ENCODE measurements at places on chromosomes 1 and 21.

DNA sequence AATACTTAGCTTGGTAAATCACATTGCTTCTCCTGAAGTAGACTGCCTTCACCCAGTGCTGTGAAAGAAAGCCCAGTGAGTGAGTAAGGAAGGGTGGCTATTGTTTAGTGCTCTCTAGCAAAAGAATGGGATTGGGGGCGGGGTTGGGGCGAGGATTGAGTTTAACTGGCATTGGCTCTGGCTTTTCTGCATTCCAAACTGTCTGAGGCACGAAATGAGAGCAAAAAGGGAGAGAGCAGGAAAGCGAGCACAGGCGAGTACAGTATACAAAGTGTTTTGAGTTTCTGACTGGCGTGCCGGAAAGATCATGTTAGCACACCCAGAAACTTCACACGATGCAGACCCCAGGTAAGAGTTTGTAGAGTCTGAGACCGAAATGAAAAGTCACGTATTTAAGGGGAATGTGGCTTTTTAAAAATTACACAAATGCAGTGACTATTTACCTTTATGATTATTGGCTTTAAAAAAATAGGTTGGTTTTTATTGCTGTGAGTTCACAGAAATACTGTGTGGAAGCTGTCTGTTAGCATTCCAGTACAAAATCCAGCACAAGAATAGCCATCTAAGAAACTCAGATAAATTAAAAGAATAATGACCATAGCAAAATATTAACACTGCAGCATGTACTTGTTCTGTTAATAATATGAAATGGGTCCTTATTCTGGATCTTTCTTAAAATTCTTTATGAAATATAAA, 155.4 kb downstream of the CLEC20A start:
- DNase-seq, result no peak

GRCh38 chr1:151998611-151999362, 5.1 kb upstream of the S100A10 start:
- DNase-seq, result no peak

- DNase-seq, result no peak
These were observed 616.9 kb downstream of the KIF26B start for GRCh38 chr1:245771511-245772281.

DNA sequence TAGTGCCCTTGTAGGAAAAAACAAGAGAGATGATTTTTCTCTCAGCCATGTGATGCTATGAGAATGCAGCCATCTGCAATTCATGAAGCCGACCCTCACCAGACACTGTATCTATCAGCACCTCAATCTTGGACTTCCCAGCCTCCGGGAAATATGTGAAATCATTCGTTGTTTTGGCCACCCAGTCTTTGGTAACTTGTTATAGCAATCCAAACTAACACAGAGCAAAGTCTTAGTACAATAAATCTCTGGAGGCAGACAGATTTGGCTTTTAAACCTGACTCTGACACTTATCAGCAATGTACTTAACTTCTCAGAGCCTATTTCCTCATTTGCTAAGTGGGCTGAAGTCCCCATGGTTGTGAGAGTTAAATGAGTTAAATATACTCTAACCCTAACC, 5.1 kb upstream of the MED18 start:
- DNase-seq, result no peak

DNA sequence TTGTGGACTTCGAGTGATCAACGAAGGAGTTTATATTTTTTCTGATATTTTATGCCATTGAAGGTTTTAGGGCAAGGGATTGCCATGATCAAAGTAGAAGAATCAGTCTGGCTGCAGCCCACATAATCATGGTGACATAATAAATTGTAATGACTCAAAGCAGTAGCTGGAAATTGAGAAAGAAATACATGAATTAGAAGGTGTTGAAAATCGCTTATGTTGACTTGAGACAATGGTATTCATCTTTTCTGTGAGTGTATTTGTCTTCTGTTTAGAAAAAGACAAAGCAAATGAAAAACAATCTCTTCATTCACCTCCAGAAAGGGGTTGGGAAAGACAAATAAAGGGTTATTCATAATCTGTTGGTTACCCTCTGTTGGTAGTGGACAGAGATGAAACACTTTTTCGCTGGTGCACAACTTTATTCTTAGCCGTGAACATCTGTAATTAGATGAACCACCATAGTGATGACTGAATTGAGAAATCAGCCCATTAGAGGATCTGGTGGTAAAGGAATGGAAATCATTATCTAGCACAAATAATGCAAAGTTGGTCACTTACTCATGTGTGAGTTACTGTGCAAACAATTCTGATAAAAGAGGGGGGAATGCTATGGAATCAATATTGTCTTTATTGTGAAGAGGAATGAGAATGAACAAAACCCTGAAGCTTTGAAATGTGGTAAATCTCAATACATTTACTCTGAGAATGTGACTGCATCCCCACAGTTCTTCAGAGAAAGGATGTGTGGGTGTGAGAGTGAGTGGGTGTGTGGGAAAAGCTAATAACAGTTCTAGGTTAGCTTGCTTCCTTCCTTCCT, 121.8 kb downstream of the NTNG1 start:
- no peak for DNase-seq

GRCh38 chr1:206608108-206608698, 4.1 kb downstream of the EIF2D start:
- no peak for DNase-seq

All from activated gamma-delta T cell (primary cell).